Fibroblast of skin of left quadriceps (primary cell): ENCODE measurements at places on chromosomes 7 and 10.

GRCh38 chr10:28800144-28800543 lies 122.8 kb downstream of the BAMBI start:
- no peak for DNase-seq

- no peak for DNase-seq
These were observed 47.4 kb downstream of the SGMS1 start for GRCh38 chr10:50576245-50576815.

- DNase-seq = peak; percentile 11
These were observed 133.8 kb upstream of the PLXNA4 start for GRCh38 chr7:132709971-132710567.

DNA sequence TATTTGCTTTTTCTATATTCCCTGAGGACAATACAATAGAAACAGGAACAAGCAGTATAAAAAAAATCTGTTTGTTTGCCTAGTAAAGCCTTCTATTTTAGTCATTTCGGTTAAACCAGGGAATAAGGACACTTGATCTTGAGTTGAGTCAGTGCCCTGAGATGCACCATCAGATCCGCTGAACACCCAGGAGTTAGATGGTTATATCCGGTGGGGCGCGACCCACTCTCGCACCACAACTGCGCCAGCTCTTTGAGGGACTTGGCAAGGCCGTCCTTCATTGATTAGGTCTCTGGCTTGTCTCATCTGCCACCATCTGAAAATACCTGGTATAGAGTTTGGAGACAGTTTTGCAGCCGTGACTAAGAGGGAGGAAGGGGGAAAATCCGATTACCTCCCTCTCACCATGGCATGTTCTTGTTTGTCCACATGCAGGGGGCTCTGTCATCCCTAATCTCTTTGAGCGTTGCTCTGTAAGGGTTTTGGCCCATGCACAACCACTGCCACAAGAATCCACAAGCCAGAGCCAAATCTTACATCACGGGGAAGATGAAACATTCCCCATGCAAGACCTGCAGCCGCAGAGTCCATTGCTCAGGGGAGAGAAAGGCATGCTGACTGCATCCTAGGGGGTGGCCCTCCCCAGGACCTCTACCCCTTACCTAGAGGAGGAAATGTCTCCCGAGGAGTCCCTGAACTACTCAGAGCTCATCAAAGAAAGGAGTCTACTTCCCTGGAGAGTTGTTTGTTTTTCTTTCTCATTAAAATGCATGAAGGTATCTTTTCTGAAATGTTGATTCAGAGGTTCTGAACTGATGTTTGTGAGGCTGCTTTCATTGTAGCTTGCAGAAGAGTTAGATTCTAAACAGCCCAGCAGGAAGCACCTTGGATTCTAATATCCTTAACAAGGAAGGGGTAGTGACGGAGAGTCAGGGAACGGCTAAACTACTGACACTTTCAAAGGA lies 101.6 kb upstream of the FAM171A1 start:
- DNase-seq = peak; percentile 81

DNA sequence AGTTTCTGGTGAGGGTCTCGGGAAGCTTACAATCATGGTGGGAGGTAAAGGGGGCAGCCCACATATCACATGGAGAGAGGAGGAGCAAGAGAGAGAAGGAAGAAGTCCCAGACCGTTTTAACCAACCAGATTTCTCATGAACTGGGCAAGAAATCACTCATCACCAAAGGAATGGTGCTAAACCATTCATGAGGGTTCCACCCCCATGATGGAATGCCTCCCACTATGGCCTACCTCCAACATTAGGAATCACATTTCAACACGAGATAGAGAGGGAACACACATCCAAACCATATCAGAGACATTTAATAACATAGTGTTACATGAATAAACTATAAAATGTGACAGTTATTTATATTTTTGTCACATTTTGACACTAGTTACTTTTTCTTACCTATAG lies 214.8 kb upstream of the MAGI2 start:
- DNase-seq = no peak

- DNase-seq = peak; percentile 85
These were observed at the start of gene VIM for GRCh38 chr10:17228091-17229015. Gene VIM (plus strand): TSS chr10:17228241. CDS start chr10:17229423, 1,182 bp downstream.

DNA sequence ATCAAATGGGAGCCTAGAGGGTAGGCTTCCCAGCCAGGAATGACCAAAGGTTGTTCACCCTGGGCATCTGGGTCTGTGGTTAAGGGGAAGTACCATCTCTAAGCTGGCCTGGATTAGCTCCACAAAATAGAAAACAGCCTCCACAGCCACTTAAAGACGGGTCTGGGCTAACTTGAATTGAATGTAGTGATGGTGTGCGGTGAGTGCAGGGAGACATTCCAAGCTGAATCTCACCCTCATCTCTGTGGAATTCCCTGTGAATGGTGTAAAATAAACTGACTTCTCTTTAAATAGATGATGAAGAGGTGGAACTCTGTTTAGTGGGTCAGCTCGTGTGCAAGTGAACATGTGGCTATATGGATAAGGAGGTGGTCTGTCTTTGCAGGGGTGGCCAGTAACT lies 251.0 kb downstream of the DYNC1I1 start:
- peak; percentile 53 for DNase-seq

- no peak for DNase-seq
These were observed 138.5 kb downstream of the WNT2 start for GRCh38 chr7:117184367-117184766.

- DNase-seq = no peak
These were observed 51.3 kb downstream of the PRTFDC1 start for GRCh38 chr10:24900888-24901685.
